NCI-H187 treated with DMSO at 0.1 percent for 48 hours (cell line): ENCODE measurements at places on chromosomes 2 and 18.
A peak's percentile ranks its signal among the peaks of the same experiment; 100 is the strongest.

DNA sequence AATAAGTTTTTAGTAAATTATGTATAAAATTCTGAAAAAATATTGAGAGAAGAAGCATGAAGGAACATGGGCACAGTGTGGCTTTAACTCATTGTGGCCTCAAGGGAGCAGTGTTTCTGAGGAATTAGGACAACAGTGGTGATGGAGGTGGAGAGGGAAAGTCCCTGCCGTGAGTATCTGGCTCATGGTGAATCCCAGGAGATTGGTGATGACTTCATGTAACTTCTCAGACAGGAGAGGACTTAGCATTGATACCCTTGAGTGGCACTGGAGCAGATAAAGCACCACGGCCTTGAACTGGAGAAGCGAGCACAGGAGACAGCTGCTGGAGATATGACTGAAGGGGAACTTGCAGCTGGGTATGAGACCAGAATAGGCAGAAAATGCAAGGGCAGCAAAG, 35.0 kb upstream of the LRP1B start:
- no peak for DNase-seq

DNA sequence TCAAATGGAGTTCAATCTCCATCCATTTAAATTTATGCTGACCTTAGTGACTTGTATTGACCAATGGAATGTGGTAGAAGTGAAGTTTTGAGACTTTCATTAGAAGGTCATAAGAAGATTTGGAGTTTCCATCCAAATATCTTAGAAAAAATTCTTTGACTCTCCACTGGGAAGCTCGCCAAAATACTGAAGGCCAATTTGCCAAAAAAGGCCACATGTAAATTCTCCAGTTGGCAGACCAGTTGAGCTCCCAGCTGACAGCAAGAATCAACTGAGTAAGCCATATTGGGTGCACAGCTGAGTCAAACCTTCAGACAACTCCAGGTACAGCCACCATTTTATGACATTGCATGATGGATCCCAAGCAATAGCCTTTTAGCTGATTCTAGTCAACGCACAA, 228.3 kb upstream of the SETBP1 start:
- no peak for DNase-seq

DNA sequence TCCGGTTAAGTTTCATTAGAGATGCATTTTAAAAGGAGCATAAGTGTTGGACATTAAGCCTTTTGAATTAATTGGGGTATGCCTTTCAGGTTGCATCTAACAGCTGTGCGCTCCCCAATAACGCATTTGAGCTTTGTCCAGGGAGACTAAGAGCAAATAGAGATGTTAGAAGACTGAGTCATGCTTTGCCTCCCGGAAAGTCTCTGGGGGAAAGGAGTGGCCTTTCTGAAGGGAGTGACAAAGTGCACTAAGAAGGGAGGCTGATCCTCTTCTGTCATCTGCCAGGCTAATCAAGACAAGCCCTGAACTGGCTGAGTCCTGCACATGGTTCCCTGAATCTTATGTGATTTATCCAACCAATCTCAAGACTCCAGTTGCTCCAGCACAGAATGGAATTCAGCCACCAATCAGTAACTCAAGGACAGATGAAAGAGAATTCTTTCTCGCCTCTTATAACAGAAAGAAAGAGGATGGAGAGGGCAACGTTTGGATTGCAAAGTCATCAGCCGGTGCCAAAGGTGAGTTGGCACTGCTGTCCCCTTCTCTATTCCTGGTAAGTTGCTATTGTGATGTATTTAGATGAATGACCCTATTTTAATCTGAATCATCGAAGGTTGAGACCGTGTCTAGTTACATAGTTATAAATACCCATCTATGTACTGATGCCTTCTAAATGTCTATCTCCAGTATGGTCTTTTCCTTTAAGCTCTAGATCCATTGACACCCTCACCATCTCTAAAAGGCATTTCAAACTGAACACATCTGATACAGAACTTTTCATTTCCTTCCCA, 12.1 kb downstream of the TTL start:
- no peak for DNase-seq

DNA sequence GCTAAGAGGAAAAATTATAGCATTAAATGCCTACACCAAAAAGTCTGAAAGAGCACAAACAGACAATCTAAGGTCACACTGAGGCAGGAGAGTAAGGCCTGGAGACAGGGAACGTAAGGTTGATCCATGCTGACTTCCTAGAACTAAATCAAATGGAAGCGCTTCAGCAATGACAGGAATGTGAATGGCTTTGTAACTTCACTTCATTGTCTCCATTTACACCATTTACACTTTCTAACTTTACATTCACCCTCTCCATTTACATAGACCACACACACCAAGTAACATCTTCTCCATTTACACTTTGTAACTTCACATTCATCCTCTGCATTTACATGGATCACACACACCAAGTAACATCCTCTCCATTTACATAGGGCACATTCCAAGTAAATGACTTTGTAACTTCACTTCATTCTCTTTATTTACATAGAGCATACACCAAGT, 103.1 kb upstream of the SPATS2L start:
- DNase-seq = no peak

- no peak for DNase-seq
Observed at GRCh38 chr2:12712881-12713280, 3.9 kb upstream of the TRIB2 start.

- no peak for DNase-seq
Observed at GRCh38 chr2:219723311-219723710, 95.9 kb downstream of the SLC4A3 start.

- DNase-seq = no peak
Observed at GRCh38 chr2:149084924-149085795, 46.7 kb downstream of the LYPD6B start.

- no peak for DNase-seq
Observed at GRCh38 chr2:167237478-167237877, 349.2 kb downstream of the XIRP2 start.

DNA sequence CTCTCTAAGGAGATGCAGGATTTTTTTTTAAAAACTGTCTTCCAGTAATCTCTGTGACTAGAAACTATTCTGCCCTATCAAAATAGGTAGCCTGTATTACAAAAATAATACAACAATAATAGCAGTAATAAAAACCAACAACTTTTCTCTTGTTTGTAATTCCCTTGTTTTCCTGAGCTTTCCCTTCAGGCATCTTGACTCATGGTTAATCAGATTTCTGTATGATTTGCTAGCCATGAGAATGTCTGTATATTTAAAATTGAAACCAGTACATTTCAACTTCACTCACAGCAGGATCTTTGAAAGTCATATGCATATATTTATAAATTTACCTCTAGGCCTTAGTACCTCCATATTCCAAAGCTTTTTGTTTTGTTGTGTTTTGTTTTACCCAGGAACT, 38.2 kb downstream of the SLC4A10 start:
- DNase-seq = no peak

DNA sequence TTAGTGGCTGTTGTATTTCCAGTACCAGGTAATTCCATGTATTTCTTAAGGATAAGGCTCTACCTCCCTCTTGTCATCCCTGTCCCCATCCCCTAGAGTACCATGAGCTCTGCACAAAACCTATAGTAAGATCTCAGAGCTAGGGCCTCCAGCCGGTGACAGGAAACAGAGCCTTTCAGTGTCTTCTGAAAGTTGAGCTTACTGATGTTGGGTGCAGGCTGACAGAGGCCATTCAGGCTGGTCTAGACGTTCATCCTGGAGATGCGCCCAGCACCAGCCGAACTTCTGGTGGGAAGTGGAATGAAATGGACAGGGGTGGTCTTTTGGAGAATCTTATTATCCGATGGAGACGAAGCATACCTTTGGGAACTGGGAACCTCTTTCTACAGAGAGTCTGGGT, 16.7 kb upstream of the LYPD6B start:
- no peak for DNase-seq

GRCh38 chr2:168858146-168858545, 32.1 kb downstream of the SPC25 start:
- DNase-seq = no peak

DNA sequence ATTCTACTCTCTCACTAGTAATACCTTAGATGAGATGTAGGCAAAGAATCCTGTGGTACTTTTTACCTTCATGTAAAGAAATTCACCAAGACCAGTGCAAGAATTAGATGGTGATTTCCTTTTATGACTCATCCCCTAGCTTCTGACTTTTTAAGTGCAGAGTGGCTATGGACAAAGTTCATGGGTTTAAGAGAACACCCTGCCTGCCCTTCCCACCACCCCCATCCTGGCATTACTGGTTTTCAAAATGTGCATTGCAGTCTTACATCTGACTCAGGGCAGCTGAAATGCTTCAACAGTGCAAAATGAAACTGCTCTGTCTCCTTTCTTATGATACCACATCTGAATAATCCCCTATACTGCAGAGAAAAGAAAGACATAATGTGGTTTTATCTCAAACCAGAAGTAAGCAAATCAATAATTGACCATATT, 22.6 kb downstream of the MAIP1 start:
- no peak for DNase-seq

GRCh38 chr2:153543635-153544071, 65.1 kb upstream of the RPRM start:
- no peak for DNase-seq

DNA sequence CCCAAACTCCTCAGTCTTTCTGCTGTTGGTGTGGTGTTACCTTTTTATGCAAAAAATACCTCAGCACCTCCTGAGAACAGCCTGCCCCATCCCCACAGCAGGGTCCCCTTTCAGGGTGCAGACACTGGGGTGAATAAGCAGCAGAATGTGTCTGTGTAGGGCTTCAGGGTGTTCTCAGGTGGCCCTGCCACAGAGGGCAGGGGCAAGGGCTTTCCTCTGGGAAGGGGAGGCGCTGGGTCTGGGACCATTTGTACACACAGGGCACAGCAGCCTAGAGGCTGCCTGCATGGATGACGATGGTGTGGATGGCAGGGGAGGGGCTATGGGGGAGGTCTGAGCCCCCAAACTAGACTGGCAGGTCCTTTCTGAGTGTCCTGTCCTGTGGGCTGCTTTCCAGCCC, 2.6 kb downstream of the HAAO start:
- no peak for DNase-seq

DNA sequence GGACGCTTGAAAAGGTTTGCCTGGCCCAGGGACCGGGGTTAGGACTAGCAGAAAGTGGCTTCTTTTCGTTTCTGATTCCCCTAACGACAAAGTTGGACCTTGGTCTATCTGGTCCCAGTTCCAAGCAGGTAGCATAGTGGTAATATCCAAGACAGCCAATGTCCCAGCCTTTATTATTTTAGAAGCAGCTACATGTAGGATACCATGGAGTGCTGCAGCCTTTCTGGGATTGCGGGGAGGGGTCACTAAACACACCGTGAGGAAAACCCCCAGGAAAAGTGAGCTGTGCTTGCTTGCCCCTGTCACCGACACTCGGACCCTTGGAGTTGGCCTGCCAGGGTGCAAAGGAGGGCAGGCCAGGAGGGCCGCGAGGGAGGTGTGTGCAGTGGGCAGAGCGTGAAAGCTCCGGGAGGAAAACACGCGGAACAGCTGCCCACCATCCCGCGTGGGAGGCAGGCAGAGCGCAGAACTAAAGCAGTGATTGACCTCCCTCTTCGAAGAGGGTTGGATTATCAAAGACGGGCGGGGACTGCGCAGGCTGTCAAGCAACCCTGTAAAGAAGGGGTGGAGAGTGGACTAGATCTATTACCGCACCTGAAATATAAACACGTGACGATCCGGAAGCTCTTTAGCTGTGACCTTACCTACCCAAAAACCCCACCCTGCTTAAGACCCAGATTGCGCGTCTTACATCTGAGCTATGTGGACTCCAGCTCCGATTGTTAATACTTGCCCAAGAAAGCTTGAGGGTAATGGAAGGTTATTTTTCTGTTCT, 624 bp upstream of the MAP4K3 start:
- DNase-seq = peak; percentile 60

DNA sequence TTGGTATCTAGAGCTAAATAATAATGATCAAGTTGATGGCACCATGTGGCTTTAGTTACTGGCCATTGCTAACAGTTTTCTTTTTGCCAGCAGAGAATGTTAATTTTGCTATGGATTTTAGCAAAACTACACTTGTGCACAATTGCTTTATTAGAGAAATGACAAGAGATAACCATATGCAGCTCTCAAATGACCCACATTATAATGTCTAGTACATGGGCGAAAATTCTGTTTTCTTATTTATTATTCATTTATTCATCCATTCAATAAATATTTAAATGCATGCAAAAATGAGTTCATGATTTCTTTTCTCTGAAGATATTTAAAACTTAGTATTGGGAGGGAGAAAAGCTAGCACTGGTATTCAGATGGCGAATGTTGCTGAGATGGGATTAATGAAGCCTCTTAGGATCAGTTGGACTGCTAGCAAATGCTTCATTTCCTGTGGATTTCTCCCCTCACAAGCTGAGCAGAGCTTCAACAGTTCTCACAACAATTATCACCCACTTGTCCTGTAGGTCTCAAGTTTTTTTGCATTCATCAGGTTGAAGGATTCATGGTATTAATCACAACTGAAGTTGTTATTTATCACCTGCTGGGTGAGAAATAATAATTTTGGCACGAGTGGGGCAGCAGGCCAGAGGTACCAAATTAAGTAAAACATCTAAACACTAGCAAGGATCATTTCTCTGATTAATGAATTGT, 95.2 kb downstream of the MTX2 start:
- DNase-seq = no peak

DNA sequence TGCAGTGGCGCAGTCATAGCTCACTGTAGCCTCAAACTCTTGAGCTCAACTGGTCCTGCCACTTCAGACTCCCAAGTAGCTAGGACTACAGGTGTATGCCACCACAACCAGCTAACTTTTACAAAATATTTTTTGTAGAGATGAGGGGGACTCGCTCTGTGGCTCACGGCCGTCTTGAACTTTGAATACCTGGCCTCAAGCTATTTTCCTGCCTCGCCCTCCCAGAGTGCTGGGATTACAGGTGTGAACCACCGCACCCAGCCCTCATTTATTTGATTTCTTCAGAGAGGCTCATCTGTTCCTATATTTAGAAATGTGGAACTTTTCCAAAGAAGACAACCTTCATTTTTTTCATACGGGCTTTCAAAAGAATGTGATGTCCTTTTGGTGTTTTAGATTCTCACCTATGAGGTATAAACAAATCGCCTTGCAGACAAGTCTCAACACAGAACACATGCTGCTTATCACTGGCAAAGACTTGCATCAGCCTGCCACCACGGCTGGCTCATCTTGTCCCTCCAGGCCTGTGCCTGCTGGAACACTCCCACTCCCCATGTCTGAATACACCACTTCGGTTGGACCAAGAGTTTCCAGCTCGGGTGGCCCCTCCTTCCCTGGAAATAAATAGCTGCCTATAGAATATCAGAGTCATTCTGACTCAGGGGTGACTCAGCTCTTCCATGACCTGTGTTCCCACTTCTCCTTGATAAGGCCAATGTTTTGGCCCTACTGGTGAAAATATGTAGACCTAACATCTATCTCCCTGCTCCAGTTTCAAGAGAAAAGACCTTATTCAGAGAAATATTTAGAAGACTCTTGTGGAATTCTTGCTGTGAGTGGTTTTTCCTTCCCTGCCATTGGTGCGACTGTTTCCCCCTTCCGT, 202.6 kb downstream of the TGIF1 start:
- no peak for DNase-seq

- DNase-seq = no peak
Observed at GRCh38 chr18:12857991-12858544, 26.0 kb downstream of the PTPN2 start.
